ENCODE measurements at places on chromosomes 4 and X.

- DNase-seq, result peak; percentile 20
Observed at GRCh38 chrX:14697451-14697850, 168.1 kb downstream of the GLRA2 start.

GRCh38 chrX:121975671-121976070, 928.3 kb downstream of the GLUD2 start:
- no peak for DNase-seq

DNA sequence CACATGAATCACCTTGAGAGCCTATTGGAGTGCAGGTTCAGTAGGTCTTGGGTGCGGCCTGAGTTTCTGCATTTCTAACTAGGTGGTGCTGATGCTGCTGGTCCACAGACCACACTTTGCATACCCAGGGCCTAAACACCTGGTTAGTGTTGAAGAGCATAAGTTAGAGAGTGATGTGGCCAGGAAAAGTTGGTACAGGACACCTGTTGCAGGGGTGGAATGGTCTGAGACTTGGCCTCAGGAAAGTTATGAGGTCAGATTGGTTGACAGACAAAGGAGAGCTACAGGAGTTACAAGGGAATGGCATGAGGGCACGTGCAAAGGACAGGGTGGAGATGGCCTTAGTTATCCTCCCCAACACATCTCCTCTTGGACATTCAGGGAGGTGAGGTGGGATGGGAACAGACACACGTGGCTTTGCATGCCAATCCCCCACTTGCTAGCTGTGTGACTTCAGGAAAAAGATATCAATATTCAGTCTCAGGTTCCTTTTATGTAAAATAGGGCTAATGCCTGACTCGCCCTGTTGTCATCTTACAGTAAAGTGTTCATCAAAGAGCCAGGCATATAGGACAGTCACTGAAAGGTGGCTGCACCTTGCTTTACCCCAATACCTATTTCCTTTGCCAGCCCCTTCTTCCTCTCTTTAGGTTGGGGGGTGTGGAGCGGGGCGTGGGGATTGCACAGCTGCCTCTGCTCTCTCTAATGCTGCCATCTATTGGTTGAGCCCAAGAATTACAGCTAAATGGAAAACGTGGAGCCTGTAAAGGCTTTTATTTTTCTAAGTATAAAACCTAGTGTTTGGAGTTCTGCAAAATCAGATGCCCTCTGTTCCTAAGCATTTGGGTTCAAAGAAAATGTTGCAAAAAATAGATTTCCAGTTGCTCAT, 47.5 kb downstream of the ATG4A start:
- DNase-seq, result no peak

GRCh38 chrX:148371291-148371690, 129.1 kb upstream of the AFF2 start:
- DNase-seq, result no peak
